ENCODE measurements at places on chromosomes 1 and 21. TPM values are rescaled to one million over a fixed set of nuclear protein-coding genes. Genes with fewer than 3 reads are reported as not detected.

CR1L gene
- total RNA-seq = not detected

IL20 gene
- total RNA-seq = not detected

EPS8L3 gene
- total RNA-seq = 0.15 TPM

SPRR1B gene
- not detected for total RNA-seq
